ENCODE measurements at places on chromosomes 2 and 18.

- DNase-seq, result no peak
Measured at GRCh38 chr2:1886405-1886992, 142.2 kb upstream of the PXDN start.

DNA sequence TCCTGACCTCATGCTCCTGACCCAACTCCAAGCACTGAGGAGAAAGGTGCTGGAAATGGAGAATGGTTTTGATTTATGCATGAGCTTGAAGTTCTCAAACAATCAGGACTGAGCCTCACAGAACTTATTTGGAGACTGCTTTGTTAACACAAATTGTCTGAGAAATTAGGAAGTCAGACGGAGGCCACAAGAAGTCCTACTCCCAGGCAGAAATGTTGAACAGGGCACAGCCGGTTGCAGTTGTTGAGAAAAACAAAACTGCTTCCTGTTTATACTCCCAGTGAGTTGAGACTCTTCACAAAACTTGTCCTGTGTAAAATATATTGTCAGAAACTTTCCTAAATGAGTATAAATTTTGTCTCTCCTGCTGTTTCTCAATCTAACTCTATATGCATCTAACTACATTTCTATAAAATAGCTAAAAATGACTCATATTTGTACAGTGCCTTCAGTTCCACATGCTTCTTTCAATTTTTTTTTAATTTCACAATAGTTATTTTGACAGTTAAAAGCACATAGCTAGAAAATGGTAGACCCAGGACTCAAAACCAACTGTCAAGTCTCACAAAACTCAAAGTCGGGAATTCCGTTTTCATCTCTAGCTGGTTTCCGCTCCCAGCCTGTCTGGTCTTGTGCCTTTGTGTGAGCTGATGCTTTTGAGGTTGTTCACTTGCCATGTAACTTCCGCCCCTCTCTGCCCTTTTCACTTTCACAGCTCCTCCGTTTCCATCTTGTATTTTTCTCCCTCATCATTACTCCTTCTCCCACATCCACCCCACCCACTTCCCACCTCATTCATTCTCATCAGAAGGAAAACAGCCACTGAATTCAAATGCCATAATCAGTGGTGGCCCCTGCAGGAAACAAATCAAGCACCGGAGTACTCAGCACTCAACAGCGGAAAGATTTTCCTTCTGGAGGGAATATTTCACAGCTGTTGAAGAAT lies 215.0 kb downstream of the SUCLG1 start:
- no peak for DNase-seq

GRCh38 chr18:56065086-56065485 lies 477.1 kb upstream of the TCF4 start:
- no peak for DNase-seq

- no peak for DNase-seq
Measured at GRCh38 chr2:159125858-159126257, 157.4 kb downstream of the TANC1 start.

DNA sequence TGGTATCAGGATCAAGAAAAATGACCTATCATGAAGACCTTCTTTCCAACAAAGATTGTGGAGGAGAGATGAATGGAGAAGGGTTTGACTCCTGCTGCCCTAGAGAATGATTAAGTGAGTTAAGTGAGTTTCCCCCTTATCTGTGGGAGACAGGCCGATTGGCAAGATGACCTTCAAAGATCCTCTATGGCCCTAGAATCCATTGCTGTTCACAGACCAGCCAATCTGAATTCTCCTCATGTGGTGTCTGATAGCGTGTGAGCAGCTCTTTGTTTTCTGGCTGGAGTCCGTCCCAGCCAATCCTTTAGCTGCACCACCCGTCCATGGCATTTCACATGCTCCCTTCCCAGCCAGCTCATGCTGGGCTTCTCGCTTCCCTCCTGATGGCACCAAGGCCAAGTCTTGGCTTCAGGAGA lies 79.4 kb downstream of the MARCHF4 start:
- DNase-seq, result no peak

GRCh38 chr2:159227467-159227866 lies 59.0 kb downstream of the WDSUB1 start:
- no peak for DNase-seq

GRCh38 chr2:134842930-134843490 lies 4.6 kb downstream of the ACMSD start:
- no peak for DNase-seq

GRCh38 chr2:111182121-111182520 lies 61.4 kb downstream of the BCL2L11 start:
- no peak for DNase-seq

DNA sequence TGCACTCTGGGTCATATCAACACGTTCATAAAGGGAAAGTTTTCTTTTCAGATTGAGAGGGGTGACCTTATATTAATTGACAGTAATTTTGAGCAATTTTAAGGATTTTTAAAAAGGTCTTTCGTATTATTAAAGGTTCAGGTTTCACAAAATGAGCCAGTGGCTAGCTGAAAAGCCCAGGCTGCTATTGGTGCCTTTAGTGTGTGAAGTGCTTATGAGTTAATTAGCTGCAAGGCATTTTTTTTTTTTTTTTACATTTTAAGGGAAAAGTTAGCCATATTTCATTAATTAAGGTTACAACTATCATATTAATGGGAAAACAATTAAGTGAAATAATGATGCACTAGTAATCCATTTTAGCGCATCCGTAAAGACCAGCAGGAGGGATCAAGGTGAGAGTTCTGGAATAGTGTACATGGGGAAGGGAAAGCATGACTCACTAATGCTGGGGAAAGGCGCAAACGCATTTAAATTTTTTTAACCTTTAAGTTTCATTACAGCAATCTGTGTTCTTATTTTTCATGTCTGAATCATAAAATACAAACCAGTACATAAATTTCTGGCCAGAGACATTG lies 200.0 kb downstream of the ZNF407 start:
- no peak for DNase-seq

DNA sequence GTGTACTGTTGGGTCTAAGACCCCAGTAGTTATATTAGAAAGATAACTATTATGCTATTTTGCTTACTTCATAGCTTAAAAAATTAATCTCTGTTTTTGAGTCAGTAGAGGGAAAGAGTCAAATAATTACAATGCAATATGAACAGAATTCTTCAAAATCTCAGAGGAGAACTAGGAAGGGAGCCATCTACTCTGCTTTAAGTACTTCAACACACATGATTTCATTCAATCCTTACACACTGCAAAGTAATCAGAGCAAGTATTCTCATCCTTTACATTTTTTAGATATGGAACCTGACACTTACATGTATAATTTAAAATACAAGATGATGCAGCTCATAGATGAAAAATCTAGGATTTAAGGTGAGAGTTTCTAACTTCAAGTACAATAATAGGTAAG lies 27.7 kb downstream of the COL5A2 start:
- DNase-seq, result no peak

GRCh38 chr2:60529136-60529784 lies 24.2 kb downstream of the BCL11A start:
- DNase-seq, result no peak

Data from NCI-H1930 (cell line).